CD4-positive, alpha-beta T cell treated with Interleukin-15 for 1 hour (primary cell): ENCODE measurements at places on chromosomes 7 and 10.

DNA sequence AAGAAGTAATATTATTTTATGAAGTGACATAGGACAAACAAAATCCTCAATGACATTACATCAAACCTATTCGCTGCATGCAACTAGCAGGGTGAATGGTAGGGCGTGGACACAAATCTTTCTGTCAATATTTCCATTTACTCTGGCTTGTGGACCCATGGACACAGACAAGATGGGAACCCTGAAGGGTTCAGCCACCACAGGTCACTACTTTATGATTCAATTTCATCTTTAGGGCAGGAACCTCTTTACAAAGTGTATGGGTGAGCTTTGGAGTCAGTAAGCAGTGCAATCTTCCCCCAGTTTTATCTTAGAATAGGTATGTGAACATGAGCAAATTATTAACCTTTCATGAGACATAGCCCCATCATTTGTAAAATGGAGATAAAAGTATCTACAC is 982.4 kb upstream of the LRRTM3 start:
- no peak for DNase-seq

- peak; percentile 40 for DNase-seq
Observed at GRCh38 chr7:129553899-129554461, 51.6 kb downstream of the SMKR1 start.

DNA sequence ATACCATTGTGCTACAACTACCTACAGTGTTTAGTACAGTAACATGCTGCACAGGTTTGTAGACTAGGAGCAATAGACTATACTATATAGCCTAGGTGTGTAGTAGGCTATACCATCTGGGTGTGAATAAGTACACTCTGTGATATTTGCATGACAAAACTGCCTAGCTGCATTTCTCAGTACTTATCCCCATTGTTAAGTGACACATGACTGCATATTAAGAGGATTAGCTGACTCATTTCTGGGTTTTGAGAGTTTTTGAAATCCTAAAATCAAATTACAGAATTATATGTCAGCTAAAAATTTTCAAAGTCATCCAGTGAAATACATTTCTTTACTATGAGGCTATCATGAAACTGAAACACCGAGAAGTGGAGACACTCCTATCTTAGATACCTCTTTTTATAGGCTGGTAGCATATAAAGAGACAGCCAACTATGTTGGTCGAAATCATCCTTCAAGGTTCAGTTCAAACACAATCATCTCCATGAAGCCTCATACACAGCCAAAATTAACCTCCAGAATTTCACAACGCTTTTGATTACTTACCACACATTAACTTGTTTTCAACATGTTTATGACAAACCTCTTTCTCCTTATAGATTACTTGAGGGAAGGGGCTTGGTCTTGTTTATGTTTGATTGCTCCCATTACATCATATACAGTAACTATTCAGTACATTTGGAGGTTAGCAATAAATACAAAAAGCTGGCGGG is 89.8 kb upstream of the ANK3 start:
- DNase-seq = no peak

GRCh38 chr7:98135984-98136383 is 29.3 kb downstream of the LMTK2 start:
- DNase-seq = no peak

DNA sequence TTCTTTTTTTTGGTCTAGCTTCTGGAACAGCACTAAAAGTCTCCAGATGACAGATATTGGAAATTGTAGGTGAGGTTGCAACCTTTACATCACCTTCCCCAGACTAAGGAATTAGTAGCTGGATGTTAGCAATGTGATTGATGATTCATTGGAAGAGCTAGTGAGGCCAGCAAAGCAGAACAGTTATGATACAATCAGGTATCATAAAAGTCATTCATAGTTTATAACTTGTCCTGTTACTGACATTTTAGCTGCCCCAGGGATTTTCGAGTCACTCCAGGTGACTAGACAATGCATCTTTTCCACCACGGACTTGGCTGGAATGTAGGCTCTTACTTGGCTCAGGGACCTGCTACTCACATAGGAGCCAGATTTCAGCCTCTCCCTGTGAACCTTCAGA is 15.9 kb upstream of the TCF7L2 start:
- no peak for DNase-seq

- no peak for DNase-seq
Observed at GRCh38 chr10:80471715-80472233, 17.7 kb downstream of the TSPAN14 start.

GRCh38 chr7:126493801-126494200 is 758.9 kb downstream of the GRM8 start:
- no peak for DNase-seq

GRCh38 chr10:35025916-35026315 is 64.2 kb downstream of the CUL2 start:
- DNase-seq = no peak

- no peak for DNase-seq
Observed at GRCh38 chr7:120337308-120337907, 64.4 kb downstream of the KCND2 start.

- no peak for DNase-seq
Observed at GRCh38 chr10:102579328-102579727, 65.0 kb upstream of the TRIM8 start.

DNA sequence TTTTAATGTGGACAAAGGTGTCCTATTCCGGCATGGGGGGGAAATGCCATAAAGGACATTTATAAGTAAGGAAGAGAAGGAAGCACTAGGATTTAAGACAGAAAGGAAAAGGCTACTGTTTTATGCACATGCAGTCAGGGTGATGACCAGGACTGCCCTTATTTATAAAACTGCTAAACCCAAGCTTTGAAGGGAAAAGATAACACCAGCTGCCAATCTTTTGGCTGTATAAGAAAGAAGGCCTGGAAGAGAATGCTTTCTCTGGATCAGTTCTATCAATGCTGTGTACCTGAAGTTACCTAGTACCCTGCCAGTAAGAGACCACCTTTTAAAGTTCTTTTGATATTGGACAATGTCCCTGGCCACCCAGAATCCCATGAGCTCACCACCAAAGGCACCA is 59.2 kb downstream of the MINDY3 start:
- DNase-seq = no peak

- DNase-seq = no peak
Observed at GRCh38 chr7:142327628-142328405, 70.0 kb upstream of the PRSS58 start.

DNA sequence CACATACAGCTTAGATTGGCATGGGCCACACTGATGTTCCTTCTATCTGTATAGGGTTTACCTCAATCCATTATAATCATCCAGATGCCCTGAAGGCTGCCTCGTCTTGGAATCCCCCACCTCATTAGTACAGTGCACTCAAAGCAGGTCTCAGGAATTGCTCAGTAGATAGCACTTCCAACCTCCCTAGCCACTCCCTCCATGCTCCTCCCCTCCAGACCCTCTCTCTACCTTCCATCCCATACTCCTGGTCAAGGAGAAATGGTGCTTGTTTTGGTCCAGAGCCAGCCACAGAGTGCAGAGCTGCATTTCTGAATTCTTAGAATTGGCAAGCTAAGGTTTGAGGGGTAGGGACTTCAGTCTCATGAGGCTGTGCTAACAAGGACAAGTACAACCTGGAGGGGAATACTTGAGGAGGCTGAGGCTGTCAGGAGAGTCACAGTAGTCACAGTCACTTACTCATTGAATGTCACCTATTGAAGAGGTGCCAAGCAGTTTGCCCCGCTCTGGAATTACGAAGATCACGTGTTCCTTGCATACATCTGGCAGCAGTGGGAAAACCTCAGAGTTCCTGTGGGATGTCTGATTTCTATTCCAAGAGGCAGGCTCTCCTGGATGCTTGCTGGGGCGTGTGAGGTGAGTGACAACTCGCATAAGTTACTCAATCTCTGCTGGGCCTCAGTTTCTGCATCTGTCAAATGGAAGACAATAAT is 60.7 kb upstream of the ZNF746 start:
- DNase-seq = no peak

GRCh38 chr7:121395961-121396757 is at the start of gene FAM3C:
TSS of gene FAM3C (minus strand) at chr7:121396308. CDS start at chr7:121382969, 13,339 bp downstream.
- DNase-seq = peak; percentile 86

- no peak for DNase-seq
Observed at GRCh38 chr10:118290471-118290995, 51.6 kb downstream of the FAM204A start.

DNA sequence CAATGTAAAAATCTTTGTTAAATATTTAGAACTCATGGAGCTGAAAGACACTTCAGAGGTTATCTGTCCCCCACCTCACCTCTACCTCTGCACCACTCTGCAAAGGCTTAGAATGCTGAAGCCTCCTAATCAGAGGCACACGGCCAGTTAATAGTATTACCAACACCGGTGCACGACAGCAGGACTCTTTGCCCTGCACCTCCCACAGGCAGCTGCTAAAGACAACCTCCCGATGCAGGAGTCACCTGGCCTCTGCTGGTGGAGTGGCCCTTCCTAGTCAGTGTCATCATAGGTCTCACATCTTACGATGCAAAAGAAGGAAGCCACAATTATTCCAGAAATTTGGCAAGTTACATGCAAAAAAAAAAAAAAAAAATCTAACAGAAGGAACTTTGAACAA is 66.6 kb upstream of the MGMT start:
- DNase-seq = no peak

DNA sequence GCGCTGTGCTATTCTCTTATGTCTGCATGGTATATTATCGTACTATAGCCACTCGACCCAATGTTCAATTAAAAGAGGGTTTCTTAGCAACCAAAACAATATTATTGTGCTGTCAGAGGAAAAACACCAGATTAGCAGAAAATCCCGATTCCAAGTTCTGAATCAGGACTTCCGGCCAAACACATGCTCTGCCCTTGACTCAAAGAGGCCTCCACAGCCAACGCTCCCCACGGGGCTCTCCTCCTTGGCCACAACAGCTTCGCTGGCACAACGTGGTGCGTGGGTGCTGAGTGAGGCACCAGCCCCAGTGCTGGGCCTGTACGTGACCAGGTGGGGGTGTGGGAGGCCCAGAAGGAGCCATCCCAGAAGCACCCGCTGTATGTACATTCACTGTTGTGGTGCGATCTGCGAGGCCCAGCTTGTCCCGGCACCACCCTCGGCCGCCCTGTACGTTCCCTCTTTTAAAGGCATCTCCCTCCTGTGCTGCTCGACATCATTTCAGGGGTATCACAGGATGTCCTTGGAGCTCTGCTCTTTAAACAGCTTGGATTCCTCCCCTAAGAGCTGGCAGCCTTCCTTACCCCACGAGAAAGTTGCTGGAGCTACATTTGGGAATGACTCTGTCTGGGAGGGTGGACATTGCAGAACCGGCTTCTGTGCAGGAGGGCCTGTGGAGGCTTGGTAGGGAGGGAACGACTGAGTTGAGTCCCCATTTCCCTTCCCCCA is 736.2 kb downstream of the PARD3 start:
- no peak for DNase-seq

GRCh38 chr10:70990681-70991080 is 102.3 kb upstream of the PCBD1 start:
- DNase-seq = peak; percentile 13

DNA sequence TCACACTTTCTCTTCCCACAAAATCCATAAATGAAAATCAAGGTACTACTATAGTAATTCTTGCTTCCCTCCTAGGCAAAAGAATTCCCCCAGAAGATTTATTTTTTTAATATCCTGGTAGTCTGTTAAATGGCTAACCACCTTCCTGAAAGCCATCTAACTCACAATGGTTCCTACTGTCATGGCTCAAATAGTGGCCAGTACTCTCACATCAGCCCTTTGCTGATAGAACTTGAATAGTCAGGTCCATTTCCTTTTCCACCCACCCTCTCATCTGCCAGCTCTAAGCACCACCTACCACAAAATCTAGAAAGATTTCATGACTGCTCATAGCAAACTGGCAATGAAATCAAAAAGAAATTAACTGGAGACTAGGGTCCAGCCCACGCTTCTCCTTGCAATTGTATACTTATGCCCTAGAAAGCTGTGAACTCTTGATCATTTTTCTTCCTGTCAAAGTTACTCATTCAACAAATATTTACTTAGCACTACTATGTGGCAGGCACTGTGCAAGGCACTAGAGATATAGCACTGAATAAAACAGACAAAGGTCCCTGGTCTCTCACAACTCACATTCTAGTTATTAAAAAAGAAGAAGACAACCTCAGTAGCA is 60.4 kb downstream of the ARMH3 start:
- DNase-seq = no peak

DNA sequence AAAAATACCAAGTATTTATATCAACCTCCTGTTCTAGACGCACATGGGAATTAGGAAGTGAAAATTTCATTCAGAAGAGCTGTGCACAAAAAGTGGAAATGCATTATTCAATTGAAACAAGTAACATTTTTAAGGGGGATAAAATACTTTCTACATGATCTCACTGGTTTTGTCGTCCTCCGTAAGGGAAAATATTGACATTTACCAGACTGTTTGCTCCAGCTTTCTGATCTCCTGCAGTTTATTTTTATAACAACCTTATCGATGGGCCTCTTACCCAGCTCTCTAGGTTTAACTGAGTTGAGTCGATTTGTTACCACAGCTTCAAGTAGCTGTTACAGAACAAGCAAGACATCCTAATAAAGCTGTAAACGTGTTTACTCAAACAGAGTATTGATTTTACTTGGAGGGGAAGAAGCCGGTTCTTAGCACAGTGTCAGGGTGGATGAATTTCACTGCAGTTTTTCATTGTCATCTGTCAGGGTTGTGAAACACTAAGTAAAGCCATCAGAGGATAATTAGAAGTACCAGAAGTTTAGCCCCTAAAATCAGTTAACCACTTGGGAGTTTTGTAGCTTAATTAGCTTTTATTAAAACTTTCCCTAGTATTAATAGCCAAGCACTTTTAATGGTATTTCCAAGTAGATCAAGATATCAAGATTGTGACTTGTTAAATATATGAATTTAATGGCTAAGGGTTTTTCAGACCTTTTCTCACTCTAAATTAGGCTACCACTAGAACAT is 142.6 kb upstream of the KAT6B start:
- no peak for DNase-seq

- no peak for DNase-seq
Observed at GRCh38 chr7:85587785-85588184, 400.9 kb upstream of the SEMA3D start.

- DNase-seq = no peak
Observed at GRCh38 chr7:78780560-78780959, 672.9 kb downstream of the MAGI2 start.

GRCh38 chr7:49669692-49670260 is 103.7 kb upstream of the VWC2 start:
- DNase-seq = no peak

DNA sequence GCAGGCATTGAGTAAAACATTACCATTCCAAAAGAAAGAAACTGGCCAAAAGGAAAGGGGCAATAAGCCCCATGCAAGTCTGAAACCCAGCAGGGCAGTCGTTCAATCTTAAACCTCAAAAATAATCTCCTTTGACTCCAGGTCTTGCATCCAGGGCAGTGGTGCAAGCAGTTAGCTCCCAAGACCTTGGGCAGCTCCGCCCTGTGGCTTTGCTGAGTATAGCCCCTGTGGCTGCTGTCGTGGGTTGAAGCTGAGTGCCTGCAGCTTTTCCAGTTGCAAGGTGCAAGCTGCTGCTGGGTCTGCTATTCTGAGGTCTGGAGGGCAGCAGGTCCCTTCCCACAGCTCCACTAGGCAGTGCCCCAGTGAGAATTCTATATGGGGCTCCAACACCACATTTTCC is 580.1 kb upstream of the AUTS2 start:
- DNase-seq = no peak

GRCh38 chr7:32131091-32131490 is 60.9 kb upstream of the PDE1C start:
- no peak for DNase-seq

- no peak for DNase-seq
Observed at GRCh38 chr10:50375051-50375452, 123.7 kb upstream of the ASAH2 start.

GRCh38 chr7:118826246-118826645 is 601.7 kb downstream of the ANKRD7 start:
- DNase-seq = no peak
